ENCODE measurements at places on chromosomes 3 and 15. TPM values are rescaled to one million over a fixed set of nuclear protein-coding genes. Genes with fewer than 3 reads are reported as not detected.

Gene ZNF860
- total RNA-seq: 8.9 TPM

Gene ISL2
- 0.51 TPM for total RNA-seq

Gene SH3GL3
- not detected for total RNA-seq

DNA sequence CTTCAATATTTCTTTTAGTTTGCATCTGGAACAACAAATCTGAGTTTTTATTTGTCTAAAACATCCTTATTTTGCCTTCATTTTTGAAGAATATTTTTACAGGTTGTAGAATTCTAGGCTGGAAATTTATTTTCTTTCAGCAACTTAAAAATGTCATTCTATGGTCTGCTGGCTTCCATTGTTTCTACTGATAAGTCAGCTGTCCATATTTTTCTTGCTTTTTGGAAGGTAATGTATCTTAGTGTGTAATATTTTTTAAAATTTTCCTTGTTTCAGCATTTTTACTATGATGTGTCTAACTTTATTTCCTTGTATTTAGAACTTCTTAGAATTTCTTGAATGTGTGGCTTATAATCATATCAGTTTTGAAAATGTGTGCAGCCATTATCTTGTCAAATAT lies 37.0 kb downstream of the SEMA6D start:
- H3K27ac ChIP-seq: no peak overlapping the region
- no peaks in the 10 kb centered on the region for H3K27me3 ChIP-seq
- no peaks in the 10 kb centered on the region for H3K36me3 ChIP-seq
- no peaks in the 10 kb centered on the region for H3K4me1 ChIP-seq

- H3K4me3 ChIP-seq: no peak overlapping the region
- H3K36me3 ChIP-seq: no peaks in the 10 kb centered on the region
Observed at GRCh38 chr15:79804838-79805237, 92.0 kb downstream of the MTHFS start.

DNA sequence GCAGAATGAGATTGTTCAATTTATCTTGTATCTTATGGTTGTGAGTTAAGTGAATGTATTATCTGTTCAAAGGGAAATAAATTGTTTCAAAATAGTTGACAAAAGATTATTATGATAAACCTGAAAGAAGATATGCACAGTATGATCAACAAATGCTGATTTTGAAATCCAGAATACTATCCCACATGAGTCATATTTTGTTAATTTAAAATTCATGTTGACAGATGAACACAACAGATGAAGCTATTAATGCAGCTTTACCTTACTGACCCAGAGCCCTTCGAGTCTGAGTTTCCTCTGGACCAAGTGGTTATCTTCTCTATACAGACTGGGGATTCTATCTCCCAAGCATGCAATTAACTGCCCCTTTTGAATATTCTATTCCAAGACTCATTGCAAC lies 482.8 kb downstream of the FGF12 start:
- no peak overlapping the region for H3K27ac ChIP-seq
- H3K4me1 ChIP-seq: no peaks in the 10 kb centered on the region
- H3K36me3 ChIP-seq: no peaks in the 10 kb centered on the region
- no peaks in the 10 kb centered on the region for H3K27me3 ChIP-seq

- no peaks in the 10 kb centered on the region for H3K4me1 ChIP-seq
- no peak overlapping the region for H3K27ac ChIP-seq
- H3K36me3 ChIP-seq: no peaks in the 10 kb centered on the region
- no peak for DNase-seq
- no peak overlapping the region for H3K4me3 ChIP-seq
Observed at GRCh38 chr3:42177068-42177800, 86.1 kb downstream of the TRAK1 start.

- no peak overlapping the region for H3K4me3 ChIP-seq
- no peaks in the 10 kb centered on the region for H3K36me3 ChIP-seq
- no peak for DNase-seq
- no peaks in the 10 kb centered on the region for H3K4me1 ChIP-seq
- H3K27me3 ChIP-seq: no peaks in the 10 kb centered on the region
Observed at GRCh38 chr3:12752809-12753208, 6.2 kb downstream of the TMEM40 start.
